ENCODE measurements at places on chromosomes 3 and 15. TPM values are rescaled to one million over a fixed set of nuclear protein-coding genes. Genes with fewer than 3 reads are reported as not detected.

Gene CHST2
- 44.4 TPM for total RNA-seq

Gene PLCD1
- total RNA-seq = 4.1 TPM

Gene CYP1A2
- total RNA-seq = not detected

Gene FOXP1
- 118 TPM for total RNA-seq

Gene CLDN11
- total RNA-seq = 13.9 TPM

Gene SPATA12
- total RNA-seq = not detected

Gene HRG
- not detected for total RNA-seq

Gene CLDN18
- not detected for total RNA-seq

Gene ACP3
- not detected for total RNA-seq

Gene RNU6-1
- not detected for total RNA-seq

Gene BFSP2
- total RNA-seq = not detected

Gene C3orf85
- not detected for total RNA-seq

Gene TM4SF1
- 15.1 TPM for total RNA-seq

Gene TIMP4
- 3.3 TPM for total RNA-seq

Gene SCAMP5
- 42.8 TPM for total RNA-seq

Gene SCG5
- 136 TPM for total RNA-seq

Gene TMOD3
- 76.2 TPM for total RNA-seq

Gene FILIP1L
- 1.2 TPM for total RNA-seq

Gene TMCC1
- total RNA-seq = 68.5 TPM

Gene SAMD7
- not detected for total RNA-seq

Gene TM4SF18
- total RNA-seq = 3.7 TPM

Gene CTXND1
- total RNA-seq = 0.41 TPM

Gene C3orf22
- total RNA-seq = not detected

Gene SEMA6D
- 49.3 TPM for total RNA-seq

Gene CPNE9
- 0.41 TPM for total RNA-seq

Gene CHDH
- total RNA-seq = 1.2 TPM

Gene ZNF385D
- total RNA-seq = 17.5 TPM

Gene PLA2G4D
- total RNA-seq = under 0.01 TPM

Gene CLN6
- total RNA-seq = 3.7 TPM

Gene KLHL6
- 0.41 TPM for total RNA-seq

Gene GPR27
- total RNA-seq = 43.6 TPM

Gene CNTN4
- total RNA-seq = 134 TPM

Gene IL17RB
- total RNA-seq = 1.6 TPM

Gene GOLGA8S
- not detected for total RNA-seq

Gene ZMYND10
- 3.7 TPM for total RNA-seq

Gene MITF
- 1.6 TPM for total RNA-seq

Gene LCTL
- total RNA-seq = 0.41 TPM

Gene NMNAT3
- 6.9 TPM for total RNA-seq

Gene GOLGA8K
- total RNA-seq = 0.41 TPM

Gene WDR93
- 0.41 TPM for total RNA-seq

Gene AADAC
- not detected for total RNA-seq

Gene PRR20G
- not detected for total RNA-seq

Gene CPLX3
- total RNA-seq = 0.82 TPM

Gene STRIT1
- total RNA-seq = 0.82 TPM

Gene ADAMTSL3
- 17.1 TPM for total RNA-seq

Gene CFAP161
- total RNA-seq = 6.9 TPM

Gene SCG3
- total RNA-seq = 37.9 TPM

Gene SUCNR1
- total RNA-seq = 0.41 TPM

Gene DGKG
- 7.3 TPM for total RNA-seq

Gene TRH
- total RNA-seq = 4.1 TPM

Gene ACKR4
- not detected for total RNA-seq

Gene CYP8B1
- not detected for total RNA-seq

Gene COL6A6
- 0.41 TPM for total RNA-seq

Gene PLSCR5
- total RNA-seq = under 0.01 TPM

Gene ADAMTS9
- 24.1 TPM for total RNA-seq

Gene RBP2
- not detected for total RNA-seq

Gene CPEB1
- total RNA-seq = 2.0 TPM
